D721Med (cell line): ENCODE measurements at places on chromosomes 7 and 10.

GRCh38 chr7:121023683-121024511 is 35.4 kb downstream of the CPED1 start:
- DNase-seq: no peak

GRCh38 chr7:1693419-1693990 is 23.4 kb downstream of the ELFN1 start:
- no peak for DNase-seq

GRCh38 chr7:43296306-43296705 is 183.9 kb downstream of the HECW1 start:
- no peak for DNase-seq

DNA sequence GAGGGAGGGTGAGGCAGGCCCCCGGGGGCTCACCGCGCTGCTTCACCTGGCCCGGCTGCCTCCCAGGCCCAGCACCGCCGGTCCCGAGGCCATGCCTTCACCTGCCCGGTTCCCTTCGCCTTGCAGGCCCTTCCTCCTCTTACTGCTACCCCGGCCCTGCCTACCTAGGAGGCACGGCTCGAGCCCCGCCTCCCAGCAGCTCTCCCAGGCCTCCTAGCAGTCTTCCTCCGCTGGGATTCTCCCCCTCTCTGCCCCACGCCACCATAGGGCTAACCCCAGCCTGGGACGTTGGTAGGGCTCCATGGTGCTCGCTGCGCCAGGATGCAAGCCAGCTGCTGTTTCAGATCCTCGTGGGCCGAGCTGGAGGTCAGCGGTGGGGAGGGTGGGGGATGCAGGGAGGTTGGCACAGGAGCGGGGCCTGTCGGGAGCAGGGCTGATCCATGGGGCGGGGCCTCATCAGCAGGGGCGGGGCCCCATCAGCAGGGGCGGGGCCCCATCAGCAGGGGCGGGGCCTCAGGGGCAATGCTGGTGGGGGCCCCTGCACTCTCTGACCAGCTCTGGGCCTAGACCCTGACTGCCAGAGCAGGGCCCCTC is 63.3 kb downstream of the RASGEF1A start:
- DNase-seq: no peak
